ENCODE measurements at places on chromosomes 13 and 19.

- DNase-seq = no peak
These were observed 10.8 kb downstream of the CREB3L3 start for GRCh38 chr19:4164262-4164661.

DNA sequence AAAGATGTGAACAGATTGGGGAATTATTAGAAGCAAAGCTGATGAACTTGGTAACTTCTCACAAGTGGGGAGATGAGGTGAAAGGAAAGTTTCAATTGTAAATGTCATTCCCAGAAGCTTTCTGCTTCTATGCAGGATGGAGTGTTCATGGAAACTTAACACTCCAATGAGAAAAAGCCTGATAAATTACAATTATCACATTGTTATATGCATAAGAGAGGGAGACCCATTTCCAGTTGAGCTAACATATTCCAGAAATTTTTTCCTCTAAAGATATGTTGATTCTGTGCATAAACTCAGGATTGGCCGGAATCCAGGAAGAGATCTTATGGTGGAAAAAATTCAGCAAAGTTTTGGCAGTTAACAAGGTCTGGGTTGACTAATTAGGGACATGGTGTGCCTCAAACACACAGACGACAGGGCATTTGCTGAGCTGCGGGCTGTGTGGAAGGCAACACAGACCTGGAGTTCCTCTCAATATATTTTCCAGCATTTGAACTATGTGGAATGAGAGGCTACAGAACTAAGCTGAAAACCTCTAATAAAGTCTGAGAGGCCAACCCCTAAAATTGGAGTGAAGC is 64.9 kb upstream of the FGF14 start:
- DNase-seq = no peak

GRCh38 chr13:79386125-79386826 is 19.8 kb downstream of the RBM26 start:
- DNase-seq = peak; percentile 60

GRCh38 chr19:5435642-5436017 is 19.6 kb upstream of the ZNRF4 start:
- DNase-seq = no peak

GRCh38 chr19:47357788-47358680 is 8.9 kb downstream of the DHX34 start:
- no peak for DNase-seq

Data from CD4-positive, alpha-beta T cell treated with Interleukin-2 at 100 ng/mL for 4 hours (primary cell).